ENCODE measurements at places on chromosomes 7 and 10.

DNA sequence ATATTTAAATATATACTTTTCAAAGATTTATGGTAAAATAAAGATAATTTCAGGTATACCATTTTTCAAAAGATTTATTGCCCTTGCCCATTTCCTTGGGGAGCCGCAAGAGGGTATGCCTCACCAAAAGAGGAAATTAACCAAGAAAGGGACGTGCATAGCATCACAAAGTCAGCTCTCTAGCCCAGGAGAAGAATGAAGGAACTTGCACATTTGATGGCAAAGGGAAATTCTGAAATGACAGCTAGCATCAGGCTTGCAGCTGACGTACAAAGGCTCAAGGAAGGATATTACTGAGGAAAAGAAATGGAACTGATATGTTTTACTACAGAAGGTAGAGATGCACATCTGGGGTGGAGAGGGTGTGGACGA lies 93.6 kb upstream of the RSU1 start:
- no peak for DNase-seq

GRCh38 chr7:155698633-155699032 lies 54.2 kb downstream of the RBM33 start:
- no peak for DNase-seq

GRCh38 chr10:86197166-86197790 lies 169.3 kb downstream of the GRID1 start:
- no peak for DNase-seq

GRCh38 chr7:150412518-150413488 lies 33.7 kb downstream of the ZNF775 start:
- DNase-seq = no peak

- no peak for DNase-seq
Measured at GRCh38 chr10:29535012-29535777, 99.6 kb downstream of the SVIL start.

DNA sequence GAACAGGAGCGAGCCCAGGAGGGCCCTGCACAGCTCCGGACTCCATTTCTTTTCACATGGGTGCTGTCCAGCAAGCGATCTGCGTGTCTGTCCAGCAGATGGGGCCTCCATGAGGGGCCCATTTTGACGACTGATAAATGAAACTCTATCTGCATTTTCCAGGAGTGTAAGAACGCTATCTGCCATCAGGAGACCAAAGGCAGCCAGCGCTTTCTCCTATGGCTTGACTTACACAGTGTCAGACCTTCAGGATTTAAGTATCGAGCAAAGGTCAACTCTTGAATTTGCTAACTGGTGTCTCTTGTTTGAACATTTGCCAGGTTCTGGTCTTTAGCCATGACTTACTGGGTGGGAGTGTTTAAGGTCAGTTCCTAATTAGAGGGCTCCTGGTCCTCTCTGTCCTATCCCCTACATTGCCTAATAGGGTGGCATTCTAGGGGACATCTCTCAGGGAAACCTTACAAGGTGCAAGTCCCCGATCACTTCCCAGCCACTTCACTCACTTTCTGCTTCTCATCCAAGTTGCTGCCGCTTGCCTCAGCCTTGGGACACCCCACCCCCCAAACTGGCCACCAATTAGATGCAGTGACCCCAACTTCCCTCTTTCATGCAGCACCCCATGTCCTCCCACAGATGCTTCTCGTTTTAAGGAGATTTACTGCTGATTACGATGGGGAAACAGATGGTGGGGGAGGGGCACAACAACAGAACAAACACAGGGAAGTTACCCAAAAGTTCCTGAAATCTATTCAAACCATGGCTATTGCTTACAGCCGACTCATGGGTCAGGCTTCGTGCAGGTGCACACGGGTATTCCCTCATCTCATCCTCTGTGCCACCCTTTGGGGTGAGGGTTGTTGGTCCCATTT lies 20.0 kb downstream of the VSIR start:
- DNase-seq = no peak

DNA sequence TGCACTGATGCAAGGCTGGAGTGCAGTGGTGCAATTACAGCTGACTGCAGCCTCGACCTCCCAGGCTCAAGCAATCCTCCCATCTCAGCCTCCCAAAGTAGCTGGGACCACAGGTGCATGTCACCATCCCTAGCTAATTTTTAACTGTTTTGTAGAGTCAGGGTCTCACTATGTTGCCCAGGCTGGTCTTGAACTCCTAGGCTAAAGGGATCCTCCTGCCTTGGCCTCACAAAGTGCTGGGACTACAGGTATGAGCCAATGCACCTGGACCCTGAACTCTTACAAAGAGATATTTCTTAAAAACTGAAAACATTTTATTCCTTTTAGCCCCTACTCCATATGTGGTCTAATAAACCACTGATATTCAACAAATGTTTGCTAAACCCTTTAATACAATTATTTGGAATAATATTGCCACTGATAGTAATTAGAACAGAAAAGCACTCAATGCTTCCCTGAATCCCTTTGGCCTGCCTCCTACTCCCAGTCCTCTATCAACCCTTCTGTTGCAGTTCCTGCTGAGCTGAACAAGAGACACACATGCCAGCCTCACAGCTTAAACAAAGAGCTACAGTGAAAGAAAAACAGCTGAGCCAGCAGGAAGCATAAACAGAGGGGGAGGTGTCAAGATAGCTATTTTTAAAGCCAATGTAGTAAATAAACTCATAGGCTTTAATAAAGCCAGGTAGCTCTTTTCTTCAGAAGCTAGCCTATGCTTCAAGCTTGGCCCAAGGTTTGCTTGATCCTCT lies 7.0 kb upstream of the GNAI1 start:
- no peak for DNase-seq

- DNase-seq = no peak
Measured at GRCh38 chr7:116584721-116585120, 59.9 kb downstream of the CAV1 start.

- no peak for DNase-seq
Measured at GRCh38 chr7:110522061-110522760, 568.7 kb upstream of the LRRN3 start.

DNA sequence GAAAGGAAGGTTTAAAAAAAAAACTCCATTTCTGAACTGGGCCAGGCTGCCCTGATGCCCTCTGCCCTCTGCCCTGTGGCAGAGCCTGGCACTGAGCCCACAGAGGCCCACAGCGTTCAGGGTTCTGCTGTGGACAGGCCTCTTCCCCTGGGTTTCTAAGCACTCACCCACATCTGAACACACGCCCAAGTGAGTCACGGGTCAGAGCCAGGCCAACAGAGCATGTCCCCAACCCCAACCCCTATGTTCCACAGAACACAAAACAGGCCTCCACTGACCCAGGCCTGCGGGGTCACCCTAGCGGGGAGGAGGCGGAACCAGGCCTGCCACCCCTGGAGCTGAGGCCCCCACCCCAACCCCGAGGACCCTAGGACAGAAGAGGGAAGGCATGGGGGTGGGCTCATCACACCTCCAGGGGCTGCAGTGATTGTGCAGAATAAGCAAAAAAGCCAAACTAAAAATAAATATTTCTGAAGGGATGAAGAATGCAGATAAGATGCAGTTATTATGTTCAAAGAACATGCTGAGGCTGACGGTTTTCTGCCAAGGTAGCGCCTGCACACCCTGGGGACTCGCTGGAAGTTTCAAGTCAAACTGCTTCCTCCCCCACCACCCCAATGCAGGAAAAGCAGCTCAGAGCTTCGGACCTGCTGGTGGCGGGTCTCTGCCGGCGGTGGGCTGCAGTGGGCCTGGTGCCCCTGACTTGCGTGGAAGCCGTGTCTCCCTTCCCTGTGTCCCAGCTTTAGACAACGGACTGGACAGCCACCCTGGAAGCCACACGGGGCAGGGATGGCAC lies 5.4 kb downstream of the WDR86 start:
- DNase-seq = no peak

DNA sequence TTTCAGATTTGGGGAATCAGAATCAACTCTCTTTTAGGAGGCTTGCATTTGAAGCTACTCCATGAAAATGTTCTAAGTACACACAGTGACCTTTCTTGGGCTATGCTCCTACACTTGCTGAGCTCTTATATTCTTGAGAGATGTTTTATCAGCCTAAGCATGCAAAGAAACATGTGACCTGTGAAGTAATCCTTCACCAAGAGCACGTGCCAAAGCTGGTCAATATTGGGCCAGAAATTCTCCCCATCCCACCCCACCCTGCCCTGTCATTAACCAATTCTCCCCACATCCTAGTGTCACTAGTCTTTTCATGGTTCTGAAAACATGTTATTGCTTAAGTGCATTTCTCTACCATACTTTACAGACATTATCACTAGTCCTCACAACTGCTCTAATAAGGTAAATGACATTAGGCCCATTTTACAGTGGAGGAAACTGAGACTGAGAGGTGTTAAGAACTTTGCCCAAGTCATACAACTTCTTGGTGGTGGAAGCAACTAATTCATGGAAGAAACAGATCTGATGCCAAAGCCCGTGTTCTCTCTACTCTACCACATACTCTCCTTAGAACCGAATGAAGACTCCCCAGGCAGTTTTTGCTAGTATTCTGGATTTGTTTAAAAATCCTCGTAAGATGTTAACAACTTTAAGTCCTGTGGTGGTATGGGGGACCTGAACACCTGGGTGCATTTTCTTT lies 200.6 kb downstream of the PTEN start:
- no peak for DNase-seq

DNA sequence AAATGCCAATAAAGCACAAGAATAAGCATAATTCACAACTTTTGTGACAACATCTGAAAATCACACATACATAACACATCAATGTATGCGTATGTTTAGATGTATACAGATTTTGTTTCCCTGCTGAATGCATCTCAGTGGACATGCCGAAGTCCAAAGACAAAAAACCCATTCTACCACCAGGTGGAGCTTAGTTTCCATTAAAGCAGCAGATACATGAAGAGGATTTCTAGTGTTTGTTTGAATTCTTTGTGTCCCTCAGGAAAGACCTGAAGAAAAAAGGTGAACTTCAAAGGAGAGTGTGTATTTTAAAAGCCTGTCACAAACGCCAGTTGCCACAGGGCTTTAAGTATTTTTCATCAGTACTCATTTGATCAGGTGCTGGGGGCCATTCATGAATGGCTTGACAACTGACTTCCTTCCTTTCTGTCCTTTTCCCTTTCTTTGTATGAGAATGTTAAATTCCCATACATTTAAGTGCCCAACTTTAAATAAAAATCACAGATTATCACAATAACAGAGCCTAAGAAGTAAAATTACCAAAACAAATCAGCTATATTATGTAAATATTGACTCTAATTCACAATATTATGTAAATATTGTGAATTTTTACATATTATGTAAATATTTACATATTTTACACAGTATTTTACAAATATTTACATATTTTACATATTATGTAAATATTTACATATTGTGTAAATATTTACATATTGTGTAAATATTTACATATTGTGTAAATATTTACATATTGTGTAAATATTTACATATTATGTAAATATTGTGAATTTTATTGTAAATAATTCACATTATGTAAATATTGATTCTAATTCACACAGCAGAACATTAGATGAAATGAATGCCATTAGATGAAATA lies 343.0 kb downstream of the CRPPA start:
- DNase-seq = peak; percentile 89

DNA sequence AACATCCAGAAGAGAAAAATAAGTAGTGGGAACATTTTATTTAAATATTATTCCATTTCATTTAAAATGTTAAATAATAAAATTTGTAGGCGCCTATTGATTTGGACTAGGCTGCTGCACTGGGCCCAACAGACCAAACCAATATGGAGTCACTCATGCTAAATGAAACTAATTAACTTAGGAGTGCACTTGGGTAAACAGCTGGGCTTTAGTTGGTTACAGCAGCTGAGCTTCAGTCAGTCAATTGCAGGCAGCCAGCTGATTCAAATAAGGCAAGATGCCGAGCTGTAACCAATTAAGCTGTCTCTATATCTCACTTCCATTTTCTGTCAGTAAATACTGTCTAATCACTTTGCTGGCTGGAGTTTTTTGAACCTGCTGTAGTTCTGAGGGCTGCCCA lies 102.1 kb upstream of the WDR11 start:
- no peak for DNase-seq

DNA sequence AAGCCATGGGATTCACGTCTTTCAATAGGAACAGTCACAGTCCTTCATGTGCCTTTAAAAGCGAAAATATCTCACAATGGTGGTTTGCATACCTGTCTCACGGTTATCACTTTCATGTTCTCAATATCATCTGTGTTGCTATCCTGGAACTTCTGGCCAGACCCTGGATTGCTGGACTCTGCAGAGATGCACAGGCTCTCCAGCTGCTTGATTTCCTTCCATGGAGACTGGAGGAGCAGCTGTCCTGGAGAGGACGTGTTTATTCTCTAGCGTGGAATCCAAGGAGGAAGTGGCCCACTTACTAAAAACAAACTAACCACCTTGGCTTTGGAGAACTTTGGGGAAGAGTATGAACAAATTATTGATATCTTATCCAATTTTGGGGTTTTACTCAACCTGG lies 16.5 kb downstream of the BTBD16 start:
- no peak for DNase-seq

DNA sequence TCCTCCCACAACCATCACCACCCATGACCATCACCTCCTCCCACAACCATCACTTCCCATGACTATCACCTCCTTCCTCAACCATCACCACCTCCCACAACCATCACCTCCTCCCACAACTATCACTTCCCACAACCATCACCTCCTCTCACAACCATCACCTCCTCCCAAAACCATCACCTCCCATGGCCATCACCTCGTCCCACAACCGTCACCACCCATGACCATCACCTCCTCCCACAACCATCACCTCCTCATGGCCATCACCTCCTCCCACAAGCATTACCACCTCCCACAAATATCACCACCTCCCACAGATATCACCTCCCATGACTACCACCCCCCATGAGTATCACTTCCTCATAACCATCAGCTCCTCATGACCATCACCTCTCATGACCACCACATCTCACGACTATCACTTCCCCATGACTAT lies 52.2 kb downstream of the PDGFA start:
- no peak for DNase-seq

- DNase-seq = no peak
Measured at GRCh38 chr7:375321-375831, 85.4 kb downstream of the FOXL3 start.

DNA sequence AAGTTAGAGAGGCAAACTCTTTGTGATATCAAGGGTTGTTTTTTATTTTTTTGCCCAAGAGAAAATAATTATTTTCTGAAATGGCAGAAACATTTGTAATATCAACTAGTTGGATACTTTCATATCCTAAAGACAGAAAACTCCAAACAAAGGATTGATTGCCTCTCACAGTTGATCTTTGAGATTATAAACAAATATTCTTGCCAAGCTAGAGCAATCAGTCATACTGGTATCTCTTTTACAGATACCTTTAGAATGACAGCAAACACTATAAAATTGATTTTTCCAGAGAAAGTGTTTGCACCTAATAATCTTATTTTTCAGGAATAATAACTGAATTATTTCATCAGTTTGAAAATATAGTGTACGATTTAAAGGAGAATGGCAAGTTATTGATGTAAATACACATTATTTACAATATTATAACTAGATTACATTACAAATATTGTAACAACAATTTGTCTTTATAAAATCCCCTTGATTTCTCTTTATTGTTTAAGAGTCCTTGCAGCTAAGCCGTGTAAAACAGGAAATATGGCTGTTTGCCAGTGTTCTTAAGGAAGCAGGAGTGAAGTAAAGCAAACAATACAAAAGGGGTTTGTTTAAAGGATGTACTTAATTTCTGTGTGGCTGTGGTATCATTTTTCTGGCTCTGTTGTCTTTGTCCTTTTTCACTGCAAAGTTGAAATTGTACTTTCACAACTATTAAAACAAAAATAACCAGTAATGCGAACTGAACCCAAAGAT lies 58.4 kb downstream of the MAPK8 start:
- DNase-seq = peak; percentile 52
